ENCODE measurements at places on chromosomes 2 and 18. TPM values are rescaled to one million over a fixed set of nuclear protein-coding genes. Genes with fewer than 3 reads are reported as not detected.

DNA sequence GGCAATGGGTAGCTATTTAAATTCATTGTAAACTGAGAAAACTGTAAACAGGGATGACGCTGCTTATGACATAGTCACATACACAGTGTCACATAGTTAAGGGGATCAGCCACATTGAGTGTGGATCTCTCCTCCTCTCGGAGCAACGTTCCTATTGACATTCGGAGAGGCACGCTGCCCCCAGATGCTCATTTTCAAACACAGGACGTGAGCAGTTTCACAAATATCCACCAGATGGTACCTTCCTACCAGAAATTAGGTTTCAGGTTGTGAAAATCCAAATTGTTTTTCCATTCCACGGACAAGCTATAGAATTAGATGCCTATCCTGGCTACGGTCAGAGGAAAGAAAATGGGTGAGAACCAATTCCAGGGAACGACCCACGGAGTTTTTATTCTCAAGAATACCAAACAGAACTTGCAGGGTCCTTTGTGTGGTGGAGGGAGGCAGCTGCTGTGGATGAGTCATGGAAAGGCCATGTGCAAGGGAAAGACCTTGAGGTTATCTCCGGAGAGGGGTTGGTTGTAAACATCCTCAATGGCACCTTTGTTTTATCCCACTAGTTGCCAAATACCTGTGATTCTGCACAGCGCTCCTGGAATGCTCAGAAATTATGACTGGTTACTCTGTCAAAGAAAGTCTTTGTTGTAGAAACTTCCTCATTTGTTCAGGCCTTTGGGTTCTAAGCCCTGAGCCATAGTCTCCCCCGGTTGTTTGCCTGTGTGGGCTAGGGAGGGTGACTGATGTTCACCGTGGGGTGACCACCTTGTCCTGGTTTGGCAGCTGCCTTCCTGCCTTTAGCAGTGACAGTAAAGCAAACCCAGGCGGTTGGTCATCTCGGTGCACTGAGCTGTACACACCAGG lies 88.0 kb downstream of the ACTR3 start:
- peak; percentile 72 for DNase-seq

DNA sequence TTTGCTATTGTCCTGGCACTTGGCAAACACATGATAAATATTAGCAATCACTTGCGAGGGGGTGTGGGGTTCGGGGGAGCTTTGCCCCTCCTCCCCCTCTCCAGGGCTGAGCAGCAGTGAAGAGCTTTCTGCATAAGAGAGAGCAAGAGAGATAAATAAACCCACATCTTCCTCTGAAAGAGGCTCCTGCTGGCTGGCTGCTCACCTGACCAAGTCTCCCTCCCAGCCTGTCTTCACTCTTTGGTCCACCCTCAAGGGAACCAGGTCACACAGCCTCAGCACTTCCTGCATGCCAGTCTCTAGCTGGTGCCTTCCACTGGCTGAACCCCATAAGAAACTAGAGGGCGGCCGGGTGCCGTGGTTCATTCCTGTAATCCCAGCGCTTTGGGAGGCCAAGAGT lies 18.5 kb upstream of the YWHAQ start:
- DNase-seq = no peak

DNA sequence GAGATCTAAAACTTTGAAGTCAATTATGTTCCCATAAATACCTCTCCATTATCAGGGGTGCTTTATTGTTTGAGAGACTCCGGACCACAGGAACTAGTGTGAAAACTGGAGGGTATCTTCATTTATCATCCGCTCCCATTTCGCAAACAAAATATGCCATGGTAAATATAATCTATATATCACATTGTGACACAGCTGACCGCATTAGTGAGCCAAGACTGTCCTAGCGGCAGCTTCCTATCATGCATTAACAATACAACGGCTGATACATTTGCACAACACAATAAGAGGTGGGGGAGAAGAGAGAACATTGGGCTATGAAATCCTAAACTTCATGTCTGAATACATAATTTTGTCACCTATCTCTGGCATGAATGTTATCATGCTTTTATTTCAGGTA lies 29.5 kb downstream of the BCL11A start:
- no peak for DNase-seq

DNA sequence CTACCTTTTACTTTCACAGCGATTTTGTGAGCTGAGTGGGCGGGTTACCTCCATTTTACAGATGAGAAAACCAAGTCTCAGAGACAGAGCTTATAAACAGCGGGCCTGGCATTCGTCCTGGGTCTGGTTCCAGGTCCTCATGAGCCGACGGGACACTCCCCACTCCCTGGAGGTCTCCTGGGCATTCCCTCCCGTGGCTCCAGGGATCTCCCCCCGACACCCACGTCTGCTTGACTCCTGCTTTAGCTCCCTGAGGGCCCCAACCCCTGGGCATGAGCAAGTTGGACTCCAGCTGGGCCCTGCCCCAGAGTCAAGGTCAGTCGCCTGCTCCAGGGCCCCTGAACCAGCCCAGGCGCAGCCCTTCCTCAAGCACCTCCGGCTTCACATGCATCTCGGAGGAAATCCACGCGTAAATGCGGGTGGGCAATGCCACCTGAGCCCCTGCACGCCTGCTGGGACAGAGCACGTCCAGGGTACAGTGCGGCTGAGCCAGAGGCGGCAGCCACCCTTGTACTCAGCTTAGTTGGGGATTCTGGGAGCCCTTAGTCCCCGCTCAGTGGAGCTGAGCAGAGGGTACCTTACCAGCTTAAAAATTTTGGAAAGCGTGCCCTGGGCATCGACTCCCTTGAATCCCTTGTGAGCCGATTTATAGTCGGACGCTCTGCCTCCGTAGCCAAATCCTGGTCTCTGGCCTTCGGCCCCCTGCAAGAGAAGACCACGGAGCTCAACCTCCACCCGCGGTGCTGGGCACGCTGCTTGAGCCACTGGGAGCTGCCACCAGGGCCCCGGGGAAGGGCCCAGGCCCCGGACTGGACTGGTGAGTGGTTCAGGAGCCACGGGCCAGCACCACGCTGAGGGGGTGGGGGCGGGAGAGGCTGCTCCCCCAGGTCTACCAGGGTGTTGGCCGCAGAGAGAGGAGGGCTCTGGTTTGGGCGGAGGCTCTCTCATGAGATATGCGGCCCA lies 148.1 kb downstream of the MBP start:
- DNase-seq = no peak

DNA sequence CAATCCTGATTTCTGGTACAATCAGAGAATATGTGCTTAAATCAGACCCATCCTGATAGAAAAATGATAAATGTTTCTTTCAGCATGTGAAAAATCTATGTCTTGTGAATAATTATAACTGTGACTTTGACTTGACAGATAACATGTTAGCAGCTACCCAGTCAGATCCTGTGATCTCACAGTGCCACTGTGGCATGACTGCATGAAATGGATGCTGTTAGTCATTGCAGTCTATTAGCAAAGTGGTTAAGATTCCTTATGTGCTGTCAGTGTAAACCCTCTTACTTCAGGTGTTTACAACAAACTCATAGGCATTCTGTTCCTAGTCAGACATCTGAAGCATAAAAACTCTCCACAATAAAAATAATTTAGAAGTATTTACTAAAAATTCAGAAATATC lies 244.6 kb upstream of the RND3 start:
- peak; percentile 86 for DNase-seq

GRCh38 chr2:73707058-73707457 lies 30.1 kb downstream of the TPRKB start:
- DNase-seq = no peak

- DNase-seq = no peak
Observed at GRCh38 chr2:115739574-115739973, 1297.1 kb downstream of the DPP10 start.

DNA sequence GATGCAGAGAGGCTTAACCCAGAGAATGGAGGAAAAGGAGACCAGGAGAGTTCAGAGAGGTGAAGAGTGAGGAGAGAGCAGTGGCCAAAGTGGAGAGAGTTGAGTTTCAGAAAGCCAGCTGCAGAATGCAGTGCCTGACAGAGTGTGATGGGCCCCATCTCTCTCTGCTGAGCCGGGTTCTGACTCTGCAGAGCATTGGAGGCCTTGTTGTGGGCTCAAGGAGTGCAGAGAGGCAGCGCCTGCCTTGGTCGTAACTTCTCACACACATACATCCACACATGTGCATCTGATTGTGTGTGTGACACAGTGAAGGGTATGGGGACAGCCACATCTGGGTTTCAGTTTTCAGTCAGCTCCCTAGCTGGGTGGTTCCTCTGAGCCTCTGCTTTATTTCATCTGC lies 58.8 kb downstream of the AGAP1 start:
- DNase-seq = no peak

DNA sequence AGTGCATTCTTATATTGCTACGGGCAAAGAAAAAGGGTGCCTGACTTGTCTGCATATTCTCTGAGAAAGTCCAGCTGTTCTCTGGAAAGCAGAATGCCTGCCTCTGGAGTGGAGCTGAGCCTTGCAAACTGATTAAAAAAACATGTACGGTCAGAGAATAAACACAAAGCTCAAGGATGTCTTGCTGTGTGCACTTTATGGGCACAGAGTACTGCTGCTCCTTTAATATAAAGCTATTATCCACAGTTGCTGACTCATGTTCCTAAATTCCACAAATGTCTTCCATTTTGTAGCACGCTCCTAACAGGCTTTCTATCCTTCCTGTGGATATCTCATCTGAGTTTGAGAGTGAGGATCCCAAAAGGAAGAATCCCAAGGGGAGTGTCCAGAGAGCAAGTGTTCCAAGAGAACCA lies 229.0 kb downstream of the MREG start:
- peak; percentile 90 for DNase-seq

DNA sequence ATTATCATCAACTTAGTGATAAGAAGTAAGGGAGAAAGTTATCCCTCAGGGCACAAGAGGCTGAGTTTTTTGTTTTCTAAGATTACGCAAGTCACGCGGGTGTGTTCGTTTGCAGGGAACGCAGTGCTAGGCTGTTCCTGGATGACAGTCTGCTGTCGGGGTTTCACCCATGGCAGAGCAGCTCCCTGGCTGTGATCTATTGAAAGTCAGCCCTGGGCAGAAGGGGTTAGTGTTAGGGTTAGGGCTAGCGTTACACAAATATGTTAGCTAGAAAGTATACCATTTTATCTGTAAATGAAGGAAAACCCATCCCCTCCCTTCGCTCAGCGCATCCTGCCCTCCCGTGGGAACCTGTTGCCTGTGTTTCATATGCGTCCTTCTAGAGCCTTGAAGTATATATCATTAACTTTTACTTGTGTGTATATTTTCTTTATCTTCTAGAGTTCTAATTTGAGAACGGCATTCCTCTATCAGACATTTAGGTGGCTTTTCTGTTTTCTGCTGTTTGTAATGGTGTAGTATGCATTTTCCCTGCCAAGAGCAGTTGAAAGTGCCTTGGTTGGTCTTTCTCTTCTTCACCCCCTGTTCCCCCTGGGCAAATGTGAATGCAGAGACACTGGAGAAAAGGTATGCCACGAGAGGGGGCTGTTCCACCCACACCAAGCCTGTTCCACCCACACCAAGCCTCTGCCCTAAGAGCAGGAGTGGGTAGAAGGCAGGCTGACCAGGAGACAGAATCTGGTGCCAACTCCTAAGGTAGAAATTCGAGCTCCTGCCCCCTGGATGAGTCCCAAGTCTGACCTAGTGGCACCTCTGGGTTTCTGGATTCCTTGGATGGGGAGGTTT lies 47.0 kb downstream of the ARMC9 start:
- no peak for DNase-seq

DNA sequence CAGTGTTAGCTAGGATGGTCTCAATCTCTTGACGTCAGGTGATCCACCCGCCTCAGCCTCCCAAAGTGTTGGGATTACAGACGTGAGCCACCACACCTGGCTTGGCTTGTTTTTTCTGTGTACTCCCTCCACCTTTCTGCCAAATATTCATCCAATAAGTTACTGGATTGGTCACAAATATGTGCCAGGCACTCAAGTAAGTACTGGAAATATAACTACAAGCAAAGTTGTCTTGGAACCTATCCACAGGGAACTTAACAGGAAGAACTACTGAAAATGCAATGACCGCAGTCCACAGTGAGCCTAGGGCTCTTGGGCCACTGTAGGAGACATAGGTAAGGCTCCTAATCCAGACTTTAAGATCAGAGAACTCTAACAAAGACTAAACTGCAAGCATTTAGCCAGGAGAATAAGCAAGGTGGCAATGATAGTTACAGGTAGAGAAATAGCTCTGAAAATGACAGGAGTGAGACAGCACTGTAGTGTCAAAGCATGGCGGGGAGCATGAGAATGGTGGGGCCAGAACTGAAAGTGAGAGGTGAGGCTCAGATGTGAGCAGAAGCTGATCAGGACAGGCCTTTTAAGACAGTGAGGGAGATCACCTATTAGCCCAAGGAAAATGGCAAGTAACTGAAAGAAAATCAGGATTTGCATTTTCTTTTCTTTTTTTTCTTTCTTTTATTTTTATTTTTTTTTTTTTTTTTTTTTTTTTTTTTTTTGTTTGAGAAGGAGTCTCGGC lies 252.1 kb downstream of the RBM43 start:
- no peak for DNase-seq

GRCh38 chr2:152402780-152403759 lies 68.1 kb downstream of the FMNL2 start:
- DNase-seq = no peak

- DNase-seq = no peak
Observed at GRCh38 chr2:153536115-153536514, 57.6 kb upstream of the RPRM start.

- no peak for DNase-seq
Observed at GRCh38 chr2:40844353-40845277, 392.7 kb upstream of the SLC8A1 start.

DNA sequence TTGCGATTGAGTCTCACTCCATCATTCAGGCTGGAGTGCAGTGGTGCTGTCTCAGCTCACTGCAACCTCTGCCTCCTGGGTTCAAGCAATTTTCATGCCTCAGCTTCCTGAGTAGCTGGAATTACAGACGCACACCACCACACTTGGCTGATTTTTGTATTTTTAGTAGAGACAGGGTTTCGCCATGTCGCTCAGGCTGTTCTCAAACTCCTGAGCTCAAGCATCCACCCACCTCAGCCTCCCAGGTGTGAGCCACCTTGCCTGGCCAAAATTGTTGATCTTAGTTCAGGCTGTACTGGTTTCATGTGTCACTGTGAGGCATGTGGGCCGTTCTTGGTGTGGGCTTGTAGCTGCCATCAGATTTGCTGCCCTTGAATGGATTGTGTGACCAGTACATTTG lies 18.1 kb downstream of the CD8A start:
- DNase-seq = no peak

- no peak for DNase-seq
Observed at GRCh38 chr18:65610939-65611338, 139.9 kb upstream of the CDH7 start.

DNA sequence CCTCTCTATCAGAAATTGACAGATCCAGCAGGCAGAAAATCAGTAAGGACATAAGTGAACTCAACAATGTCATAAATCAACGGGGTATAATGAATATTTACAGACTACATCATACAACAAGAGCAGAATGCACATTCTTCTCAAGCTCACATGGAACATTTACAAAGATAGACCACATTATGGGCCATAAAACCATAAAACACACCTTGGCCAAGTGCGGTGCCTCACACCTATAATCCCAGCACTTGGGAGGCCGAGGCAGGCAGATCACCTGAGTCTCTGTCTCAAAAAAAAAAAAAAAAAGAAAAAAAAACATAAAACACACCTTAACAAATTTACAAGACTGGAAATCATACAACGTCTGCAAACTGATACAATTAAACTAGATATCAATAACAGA lies 36.7 kb downstream of the FBXO15 start:
- DNase-seq = no peak

CHRNG gene
- not detected for total RNA-seq

CCDC85A gene
- 2.8 TPM for total RNA-seq

SKOR2 gene
- not detected for total RNA-seq

NPHP1 gene
- total RNA-seq = 1.8 TPM

CD207 gene
- total RNA-seq = not detected

COL5A2 gene
- 257 TPM for total RNA-seq

CMPK2 gene
- 0.28 TPM for total RNA-seq

RAPH1 gene
- total RNA-seq = 13.1 TPM

CRYGC gene
- total RNA-seq = not detected

ZC3H8 gene
- 0.18 TPM for total RNA-seq

SERPINB3 gene
- not detected for total RNA-seq

MEX3C gene
- total RNA-seq = 42.8 TPM
